ENCODE measurements at places on chromosomes 7 and 10.

- no peak for DNase-seq
These were observed 198.0 kb downstream of the PHF14 start for GRCh38 chr7:11171569-11172192.

- no peak for DNase-seq
These were observed 163.1 kb upstream of the NPVF start for GRCh38 chr7:25391295-25391861.

DNA sequence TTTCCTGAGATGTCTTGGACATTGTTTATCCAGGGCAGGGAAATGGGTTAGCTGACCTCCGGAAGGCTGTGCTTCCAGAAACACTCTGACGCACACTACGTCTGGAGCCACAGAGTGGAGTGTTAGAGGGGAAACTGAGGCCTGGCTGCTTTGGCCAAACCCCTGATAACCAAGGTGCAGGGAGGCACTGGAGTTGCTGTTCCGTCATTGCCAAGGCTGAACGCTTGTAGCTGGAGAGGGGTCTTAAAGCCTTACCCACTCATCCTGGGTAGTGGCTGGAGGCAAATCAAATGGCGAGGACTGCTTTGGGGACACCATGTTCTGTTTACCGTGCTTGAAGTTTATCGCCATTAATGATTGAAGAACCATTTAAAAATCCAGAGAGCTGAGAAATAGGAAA, 604.1 kb upstream of the FOXK1 start:
- DNase-seq, result no peak

- DNase-seq, result no peak
These were observed 525 bp upstream of the CHUK start for GRCh38 chr10:100229819-100230422.

DNA sequence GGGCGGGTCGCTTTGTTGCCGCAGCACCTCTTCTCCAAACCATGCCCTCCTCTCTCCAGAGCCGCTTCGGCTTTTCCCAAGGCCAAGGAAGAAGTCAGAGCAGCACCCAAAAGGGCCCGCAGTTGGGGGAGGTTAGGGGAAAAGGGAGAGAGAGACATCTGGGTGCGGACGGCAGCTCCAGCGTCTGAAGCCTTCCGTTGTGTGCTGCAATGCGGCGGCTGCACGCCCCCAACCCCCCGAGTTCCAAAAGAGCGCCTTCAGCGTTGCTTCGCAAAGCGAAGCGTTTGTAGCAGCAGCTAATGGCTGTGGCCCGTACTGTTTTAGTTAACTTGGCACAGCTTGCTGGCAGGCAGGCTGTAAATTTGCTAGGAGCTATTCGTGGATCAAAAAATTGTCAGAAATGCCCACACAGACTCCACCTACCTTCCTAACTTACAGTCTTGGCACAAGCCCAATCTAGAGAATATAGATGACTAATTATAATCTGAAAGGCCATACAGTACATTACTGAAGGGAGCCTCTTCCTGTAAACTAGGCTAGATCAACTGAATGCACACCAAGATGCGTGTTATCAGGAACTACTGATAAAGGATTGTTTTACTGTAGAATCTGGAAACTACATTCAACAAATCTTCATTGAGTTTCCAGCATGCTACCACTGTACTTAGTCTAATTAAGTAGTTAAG, 1.1 kb upstream of the KBTBD2 start:
- DNase-seq, result peak; percentile 45

GRCh38 chr7:139830782-139831501, 1.9 kb downstream of the TBXAS1 start:
- no peak for DNase-seq

DNA sequence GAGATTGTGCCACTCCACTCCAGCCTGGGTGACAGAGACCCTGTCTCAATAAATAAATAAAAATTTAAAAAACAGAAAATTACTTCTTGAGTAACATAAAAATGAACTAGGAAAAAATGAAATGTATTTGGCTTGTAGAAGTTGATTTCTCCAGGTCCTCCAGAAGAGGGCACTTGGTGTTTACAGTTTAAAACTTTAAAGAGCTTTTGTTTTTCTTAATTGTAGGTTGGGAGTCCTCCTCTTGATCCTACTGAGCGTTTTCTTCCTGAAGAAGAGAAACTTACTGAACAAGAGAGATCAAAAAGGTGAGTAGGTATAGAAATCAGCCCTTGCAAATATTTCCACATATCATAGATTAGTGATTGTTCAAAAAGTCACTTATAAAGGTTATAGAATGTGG, 16.2 kb downstream of the KIFBP start:
- DNase-seq, result no peak

GRCh38 chr7:141012044-141012685, 2.6 kb downstream of the MRPS33 start:
- DNase-seq, result peak; percentile 1

Data from amygdala (tissue), 56 donors.